ENCODE measurements at places on chromosomes 16 and 17. TPM values are rescaled to one million over a fixed set of nuclear protein-coding genes. Genes with fewer than 3 reads are reported as not detected.
A peak's percentile ranks its signal among the peaks of the same experiment; 100 is the strongest.

- peak; percentile 80 for DNase-seq
Measured at GRCh38 chr17:44363613-44364159, at the start of gene FAM171A2. Gene FAM171A2, minus strand, starts transcription at chr17:44363853. Its CDS starts 139 bp downstream, at chr17:44363714.

DNA sequence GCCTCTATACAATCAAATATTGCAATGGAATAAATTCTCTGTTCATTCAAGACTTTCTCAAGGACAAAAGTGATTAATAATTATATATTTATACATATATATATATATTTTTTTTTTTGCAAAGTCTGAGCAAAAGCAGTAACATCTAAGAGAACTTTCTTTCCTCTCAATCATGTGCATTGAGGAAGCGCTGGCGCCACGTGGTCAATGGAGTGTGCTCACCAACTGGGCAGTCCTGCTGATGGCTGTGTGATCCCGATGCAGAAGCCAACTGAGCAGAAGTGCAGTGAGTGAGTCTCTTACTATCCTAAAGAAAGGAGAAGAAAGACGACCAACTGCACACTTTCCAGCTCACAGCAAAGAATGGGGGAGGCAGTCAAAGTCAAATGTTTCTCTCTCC, 37.2 kb upstream of the ULK2 start:
- DNase-seq = no peak

GRCh38 chr17:19978805-19979211, 1.2 kb upstream of the AKAP10 start:
- no peak for DNase-seq

- DNase-seq = no peak
Measured at GRCh38 chr16:24358117-24358516, 102.0 kb downstream of the CACNG3 start.

MFAP4 gene
- total RNA-seq = not detected

GRAP gene
- total RNA-seq = 69.9 TPM

DNA sequence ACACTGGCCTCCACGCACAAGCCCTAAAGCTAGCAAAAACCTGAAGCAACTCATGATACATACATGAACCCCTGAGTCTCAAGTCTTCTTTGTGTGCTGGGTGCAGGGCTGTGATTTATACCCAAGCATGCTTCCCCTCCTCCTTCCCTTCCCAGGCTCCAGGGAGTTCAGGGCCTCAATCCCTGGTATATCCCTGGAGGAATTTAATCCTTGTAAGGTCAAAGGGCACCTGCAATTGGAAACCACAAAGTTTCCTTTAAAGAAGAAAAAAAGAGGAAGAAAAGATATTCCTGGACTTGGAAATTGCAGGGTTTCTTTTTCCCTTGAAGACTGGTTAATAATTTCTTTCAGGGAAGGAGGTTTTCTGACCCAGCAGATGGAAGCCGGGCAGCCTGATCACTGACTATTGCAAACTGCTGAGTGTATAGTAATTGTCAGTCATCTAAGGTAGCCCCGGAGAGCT, 182.3 kb downstream of the AATF start:
- DNase-seq = no peak

GRCh38 chr17:30939051-30939689, 17.4 kb downstream of the ADAP2 start:
- DNase-seq = no peak

GRCh38 chr16:58020628-58021521, 4.7 kb upstream of the MMP15 start:
- peak; percentile 55 for DNase-seq

CMTM4 gene
- total RNA-seq = 3.1 TPM

DNA sequence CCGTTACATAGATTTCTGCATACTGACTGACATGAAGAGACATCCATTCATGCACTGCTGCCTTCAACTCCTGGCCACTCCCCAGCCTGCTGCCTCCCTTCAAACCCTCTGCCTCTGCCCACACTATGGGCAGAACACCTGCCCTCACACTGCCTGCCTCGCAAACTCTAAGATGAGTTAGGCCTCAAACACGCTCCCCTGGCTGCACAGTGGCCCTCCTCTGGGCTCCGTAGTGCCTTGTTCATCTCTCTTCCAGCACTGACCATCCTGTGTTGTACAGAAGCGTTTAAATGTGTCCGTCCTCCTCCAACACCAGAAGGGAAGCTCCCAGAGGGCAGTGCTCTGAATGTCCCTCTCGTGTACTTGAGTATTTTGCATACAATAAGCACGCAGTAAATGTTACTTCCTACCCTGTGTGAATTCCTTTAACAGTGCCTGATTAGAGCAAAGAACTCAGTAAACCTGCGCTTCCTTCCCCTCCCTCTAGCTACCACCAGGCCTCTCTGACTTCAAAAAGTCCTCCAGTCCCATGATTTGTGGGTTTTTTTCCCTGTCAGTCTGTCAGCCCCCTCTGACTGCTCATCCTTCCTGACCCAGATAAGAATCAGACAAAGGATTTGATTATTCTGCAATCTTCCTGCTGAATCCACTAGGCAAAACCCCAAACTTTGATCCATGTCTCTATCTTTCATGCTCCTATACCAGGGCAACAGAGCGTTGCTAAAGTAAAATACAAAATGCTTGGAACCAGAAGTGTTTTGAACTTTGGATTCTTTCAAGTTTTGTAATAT, 3.9 kb downstream of the DHX33 start:
- DNase-seq = no peak

GRCh38 chr16:70737377-70738082, 51.7 kb upstream of the MTSS2 start:
- DNase-seq = peak; percentile 81

DNA sequence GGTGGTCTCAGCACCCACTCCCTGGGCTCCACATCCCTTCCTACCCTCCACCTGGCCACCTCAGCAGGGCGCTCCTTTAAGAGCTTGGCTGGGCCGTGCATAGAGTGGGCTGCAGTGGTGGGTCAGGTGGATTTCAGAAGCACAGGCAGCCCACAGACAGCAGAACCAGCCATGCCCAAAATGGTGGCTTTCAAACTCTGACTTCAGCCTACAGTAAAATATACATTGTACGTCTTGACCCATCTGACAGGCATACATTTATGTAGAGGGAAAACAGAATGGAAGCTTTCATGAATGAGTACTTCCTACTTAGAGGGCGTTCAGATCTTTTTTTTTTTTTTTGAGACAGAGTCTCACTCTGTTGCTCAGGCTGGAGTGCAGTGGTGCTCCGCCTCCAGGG, 26.0 kb upstream of the LASP1NB start:
- DNase-seq = no peak

FAM20A gene
- not detected for total RNA-seq

DNA sequence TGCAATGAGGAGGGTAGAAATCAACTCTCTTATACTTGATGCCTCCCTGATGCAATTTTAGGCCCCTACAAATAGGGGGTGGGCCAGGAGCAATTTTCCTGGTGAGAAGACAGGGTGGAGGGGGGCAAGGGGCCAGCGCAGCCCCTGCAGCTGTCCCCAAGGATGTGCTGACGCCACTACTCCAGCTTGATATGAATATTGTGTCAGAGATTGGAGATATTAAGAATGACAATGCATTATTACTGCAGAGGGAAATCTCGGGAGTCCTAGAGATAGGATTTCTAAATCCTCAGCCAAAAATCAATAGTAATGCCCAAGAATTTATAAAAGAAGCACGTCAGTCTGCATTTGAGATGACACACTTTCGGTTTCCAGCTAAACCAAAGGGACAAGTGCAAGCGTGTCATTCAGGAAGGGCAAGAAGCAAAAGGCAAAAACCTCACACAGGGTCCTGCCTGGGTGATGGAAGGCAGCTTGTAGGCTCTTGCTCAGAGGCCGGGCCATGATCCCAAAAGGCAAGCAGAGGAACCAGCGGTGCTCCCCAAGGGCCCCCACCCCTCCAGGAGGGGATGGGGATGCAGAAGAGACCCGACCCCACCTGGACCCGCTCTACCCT, 178.8 kb downstream of the C16orf78 start:
- DNase-seq = no peak

ACACA gene
- 15.2 TPM for total RNA-seq

DNA sequence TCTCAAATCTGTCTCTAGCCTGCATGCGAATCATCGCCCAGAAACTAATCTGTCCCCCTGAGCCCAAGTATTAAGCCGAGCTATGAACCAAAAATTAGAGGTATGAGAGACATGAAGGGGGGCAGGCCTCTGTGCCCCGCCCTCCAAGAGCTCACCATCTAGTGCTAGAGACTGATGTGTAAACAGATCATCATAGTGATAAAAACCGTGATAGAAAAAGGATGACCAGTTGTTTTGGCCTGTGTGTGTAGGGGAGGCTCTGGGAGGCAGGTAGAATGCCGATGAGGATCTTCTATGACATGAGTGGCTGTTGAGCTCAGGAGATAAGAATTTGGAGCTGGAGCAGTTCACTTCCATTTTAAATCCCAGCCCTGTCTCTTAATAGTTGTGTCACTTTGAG, 89.1 kb upstream of the TBX2 start:
- no peak for DNase-seq

LITAFD gene
- total RNA-seq = not detected

- DNase-seq = no peak
Measured at GRCh38 chr16:85586380-85587104, 26.6 kb upstream of the GSE1 start.

GRCh38 chr16:86079255-86079885, 180.4 kb downstream of the IRF8 start:
- DNase-seq = no peak

DNA sequence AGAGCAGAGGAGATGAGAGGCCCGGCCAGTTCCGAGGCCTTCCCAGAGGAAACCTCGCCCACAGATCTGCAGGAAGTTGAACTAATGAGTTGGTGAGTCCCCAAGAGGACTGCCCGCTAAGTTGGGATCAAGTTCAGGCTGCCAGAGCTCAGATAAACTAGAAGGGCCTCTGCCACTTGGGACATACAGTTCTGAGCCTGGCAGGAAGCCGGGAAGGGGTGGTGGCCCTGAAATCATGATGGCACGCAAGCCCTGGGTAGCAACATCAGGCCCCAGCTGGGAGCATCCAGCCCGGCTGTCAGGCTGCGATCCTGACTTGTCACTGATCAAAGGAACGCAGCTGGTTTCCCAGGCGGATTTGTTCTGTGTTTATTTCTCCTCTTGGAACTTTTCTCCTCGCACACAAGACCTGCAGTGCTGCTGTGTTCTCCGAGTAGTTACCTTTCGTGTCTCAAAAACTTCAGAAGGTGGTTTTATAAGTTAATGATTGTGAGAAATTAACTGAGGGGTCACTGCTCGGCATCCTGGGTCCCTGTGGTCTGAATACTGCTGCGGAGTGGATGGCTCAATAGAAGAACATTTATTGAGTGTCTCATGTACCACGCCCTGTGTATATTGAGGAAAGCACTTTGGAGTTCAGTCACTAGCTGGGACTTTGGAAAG, 8.0 kb upstream of the WFDC1 start:
- DNase-seq = no peak
